Placental epithelial cell (primary cell): ENCODE measurements at places on chromosomes 11 and 22. TPM values are rescaled to one million over a fixed set of nuclear protein-coding genes. Genes with fewer than 3 reads are reported as not detected.

The GVQW3 gene
- total RNA-seq = 0.54 and 1.6 TPM in 2 replicates

The CYP2R1 gene
- 7.5 and 13.3 TPM in 2 replicates for total RNA-seq

The CARD18 gene
- total RNA-seq = 0.11 TPM in 1 of 2 replicates, not detected in the other

The GLYAT gene
- total RNA-seq = 0.65 TPM in 1 of 2 replicates, not detected in the other

The DDX10 gene
- total RNA-seq = 10.2 and 12.6 TPM in 2 replicates

The UBQLNL gene
- total RNA-seq = 0.22 and 0.39 TPM in 2 replicates

The NLRP10 gene
- total RNA-seq = 4.7 and 47.7 TPM in 2 replicates

The CDC42EP1 gene
- total RNA-seq = 14.9 and 15.7 TPM in 2 replicates

The EML3 gene
- 42.0 and 48.3 TPM in 2 replicates for total RNA-seq

The SIPA1 gene
- 32.2 and 37.7 TPM in 2 replicates for total RNA-seq

The GUCD1 gene
- total RNA-seq = 112 and 153 TPM in 2 replicates

The VSIG10L2 gene
- total RNA-seq = not detected in 2 replicates

The CCDC82 gene
- total RNA-seq = 12.6 and 14.7 TPM in 2 replicates

The SYT13 gene
- under 0.01 TPM in 1 of 2 replicates, not detected in the other for total RNA-seq

The PLEKHB1 gene
- total RNA-seq = 1.2 TPM in 1 of 2 replicates, not detected in the other

The MRGPRG gene
- total RNA-seq = not detected in 2 replicates

The TTC28 gene
- 13.3 and 17.8 TPM in 2 replicates for total RNA-seq
